ENCODE measurements at places on chromosomes 6 and 20.

- DNase-seq: no peak
Measured at GRCh38 chr6:107717781-107718180, 106.3 kb downstream of the SCML4 start.

DNA sequence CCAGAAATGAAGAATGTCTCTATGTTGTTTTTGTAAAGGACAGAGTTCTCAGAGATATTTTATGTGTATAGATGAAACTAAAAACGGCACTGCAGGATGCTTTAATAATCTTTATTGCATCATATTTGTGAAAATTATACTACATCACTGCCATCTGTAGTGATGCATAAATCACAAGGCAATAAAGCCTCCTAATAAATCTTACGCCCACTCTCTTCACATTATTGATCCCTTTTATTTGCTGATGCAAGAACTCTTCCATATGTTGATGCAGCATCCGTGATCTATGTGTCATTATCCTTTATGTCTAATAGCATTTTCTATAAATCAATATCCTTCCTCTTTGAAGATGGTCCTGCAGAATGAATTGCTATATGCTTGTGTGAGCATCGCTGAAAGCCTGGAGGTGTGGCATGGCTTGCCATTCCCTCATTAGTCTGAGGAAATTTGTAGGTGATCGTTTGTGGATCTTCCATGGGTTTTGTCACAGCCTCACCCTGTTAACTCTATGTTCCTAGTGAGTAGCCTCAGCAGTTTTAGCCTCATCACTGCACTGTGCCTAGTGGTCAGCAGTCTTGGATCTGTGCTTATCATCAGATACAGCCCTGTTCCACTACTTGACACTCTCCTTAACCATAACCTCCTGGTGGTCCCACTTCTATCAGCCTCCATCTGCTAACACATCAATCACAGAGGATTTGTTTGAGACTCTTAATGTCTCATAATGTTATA is 983.5 kb downstream of the EYS start:
- DNase-seq: no peak

- DNase-seq: peak; percentile 61
Measured at GRCh38 chr6:16277101-16277981, 39.0 kb downstream of the GMPR start.

DNA sequence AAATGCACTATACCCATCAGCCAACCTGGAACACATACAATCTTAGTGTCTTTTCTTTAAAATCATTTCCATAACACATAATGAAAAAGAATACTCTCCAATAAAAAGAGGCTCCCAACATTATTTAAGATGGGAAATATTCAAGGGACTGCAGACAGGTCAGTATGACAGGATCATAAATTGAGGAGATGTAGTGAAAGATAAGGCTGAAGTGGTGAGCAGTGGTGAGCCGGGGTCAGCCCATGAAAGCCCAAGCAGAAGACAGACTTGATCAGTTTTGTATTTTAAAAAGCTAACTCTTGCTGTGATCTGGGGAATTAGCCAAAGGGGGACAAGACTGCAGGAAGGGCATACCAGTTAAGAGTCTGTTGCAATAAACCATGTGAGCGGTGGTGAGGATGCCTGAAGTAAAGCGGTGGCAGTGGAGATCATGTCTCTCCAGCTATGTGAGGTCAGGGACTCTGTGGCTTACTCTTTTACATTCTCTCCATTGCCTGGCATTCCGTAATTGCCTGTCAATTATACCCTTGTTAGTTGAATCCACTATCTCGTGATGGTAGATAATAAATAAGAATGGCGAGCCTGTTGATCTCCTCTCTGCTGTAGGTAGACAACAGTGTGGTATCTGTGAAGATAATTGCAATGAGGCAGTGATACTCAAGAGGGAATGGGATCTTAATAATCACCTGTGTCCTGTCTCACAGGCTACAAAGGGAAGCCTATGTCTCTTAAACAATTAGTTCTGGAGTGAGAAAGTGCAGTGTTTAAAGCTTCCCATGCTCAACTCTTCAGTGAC is 97.4 kb downstream of the FILIP1 start:
- DNase-seq: no peak

GRCh38 chr20:36281785-36282380 is 24.3 kb upstream of the DLGAP4 start:
- no peak for DNase-seq

- no peak for DNase-seq
Measured at GRCh38 chr6:124742971-124743370, 219.3 kb upstream of the RNF217 start.

GRCh38 chr20:38893565-38894090 is 32.6 kb upstream of the FAM83D start:
- no peak for DNase-seq

All from fibroblast of skin of left biceps (primary cell).